ENCODE measurements at places on chromosomes 13 and 19.

DNA sequence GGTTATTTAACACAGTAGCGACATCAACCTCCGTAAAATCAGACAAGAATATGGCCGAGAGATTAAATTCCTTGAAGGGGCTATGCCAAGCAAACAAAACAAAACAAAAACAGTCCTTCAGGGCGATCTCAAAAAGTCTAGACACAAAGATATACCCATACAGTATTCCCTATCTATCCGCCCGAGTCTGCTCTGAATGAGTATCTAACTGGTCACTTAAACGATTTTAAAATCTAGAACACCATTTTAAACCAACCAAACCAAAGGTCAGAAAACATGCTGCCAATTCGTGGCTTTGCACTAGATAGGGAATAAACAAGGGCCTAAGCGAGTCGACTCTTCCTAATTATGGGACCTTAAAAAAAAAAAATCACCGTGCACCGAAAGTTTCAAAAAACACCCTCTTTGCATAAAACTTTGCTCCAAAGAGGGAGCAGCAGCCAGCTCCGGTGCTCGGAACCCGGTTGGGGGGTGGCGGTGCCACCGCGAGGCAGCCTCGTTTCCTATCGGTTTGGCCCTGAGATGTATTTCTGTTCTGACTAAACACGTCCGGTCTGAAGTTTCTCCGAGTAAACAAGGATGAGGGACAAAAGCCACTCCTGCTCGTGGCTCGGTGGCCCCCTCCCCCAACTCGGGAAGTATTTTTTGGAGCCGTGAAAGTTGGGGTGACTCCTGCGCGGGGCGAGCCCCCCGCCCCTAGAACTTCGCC, 1.8 kb downstream of the HMGB1 start:
- no peak for DNase-seq

GRCh38 chr13:109610517-109610916, 175.9 kb downstream of the IRS2 start:
- no peak for DNase-seq

GRCh38 chr13:95787356-95788099, 110.6 kb downstream of the DNAJC3 start:
- no peak for DNase-seq

- DNase-seq, result no peak
Measured at GRCh38 chr13:45219938-45220375, 19.1 kb upstream of the KCTD4 start.

DNA sequence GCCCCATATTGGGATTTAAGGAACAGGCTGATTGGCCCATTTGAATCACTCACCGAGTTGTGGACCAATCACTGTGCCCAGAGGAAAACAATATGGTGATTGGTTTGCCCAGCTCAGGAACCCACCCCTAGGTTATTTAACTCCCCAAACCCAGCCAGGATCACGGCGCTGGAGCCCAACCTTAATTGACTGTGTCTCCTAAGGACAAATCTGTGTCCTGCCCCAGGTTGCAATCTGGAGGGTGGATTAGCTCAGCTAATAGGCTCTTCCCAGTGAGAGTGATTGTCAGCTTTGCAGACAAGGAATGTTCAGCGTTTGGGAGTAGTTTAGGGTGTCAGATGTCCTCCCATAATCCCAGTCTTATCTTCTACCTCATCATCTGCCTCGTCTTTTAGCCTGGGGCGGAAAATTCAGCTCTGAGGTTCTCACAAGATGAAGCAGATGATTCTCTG, 3.5 kb upstream of the ZNF358 start:
- DNase-seq, result no peak
